ENCODE measurements at places on chromosomes 1 and 21.
A peak's percentile ranks its signal among the peaks of the same experiment; 100 is the strongest.

DNA sequence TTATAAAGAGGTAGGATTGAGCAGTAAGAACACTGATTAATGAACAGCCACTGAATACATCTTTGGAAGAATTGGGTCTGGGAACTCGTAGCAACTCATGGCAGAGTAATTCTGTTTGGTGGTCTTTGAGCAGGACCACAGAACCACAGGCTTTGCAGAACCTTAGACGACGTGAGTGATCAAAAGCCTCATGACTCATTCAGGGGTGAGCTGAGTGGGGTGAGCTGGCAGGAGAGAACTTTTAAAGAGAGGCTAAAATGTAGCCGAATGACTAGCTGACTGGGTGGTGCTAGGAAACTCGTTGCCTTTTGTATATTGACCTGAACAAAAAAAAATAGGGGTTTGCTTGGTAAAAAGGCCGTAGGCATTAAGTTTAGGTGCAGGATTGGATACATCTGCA, 313.8 kb downstream of the TGFB2 start:
- DNase-seq: no peak

- no peak for DNase-seq
Observed at GRCh38 chr1:3373175-3373574, 81.3 kb upstream of the ARHGEF16 start.

DNA sequence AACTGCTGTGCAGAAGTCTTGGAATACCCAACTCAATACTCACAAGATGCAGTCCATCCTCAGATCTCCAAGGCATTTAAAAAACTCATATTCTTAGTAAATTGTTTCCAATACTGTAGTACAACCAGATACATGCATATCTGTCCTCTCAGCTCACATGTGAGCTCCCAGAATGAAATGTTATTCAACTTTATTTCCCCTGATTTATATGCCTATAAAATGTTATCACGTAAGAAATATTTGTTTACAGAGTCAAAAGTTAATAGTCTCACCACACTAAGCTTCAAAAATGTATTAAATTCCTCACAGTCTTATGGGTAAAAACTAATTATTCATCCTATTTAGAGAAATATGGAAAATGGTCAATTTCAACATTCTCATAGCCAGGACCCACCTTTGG, 56.6 kb downstream of the LTN1 start:
- DNase-seq: no peak

DNA sequence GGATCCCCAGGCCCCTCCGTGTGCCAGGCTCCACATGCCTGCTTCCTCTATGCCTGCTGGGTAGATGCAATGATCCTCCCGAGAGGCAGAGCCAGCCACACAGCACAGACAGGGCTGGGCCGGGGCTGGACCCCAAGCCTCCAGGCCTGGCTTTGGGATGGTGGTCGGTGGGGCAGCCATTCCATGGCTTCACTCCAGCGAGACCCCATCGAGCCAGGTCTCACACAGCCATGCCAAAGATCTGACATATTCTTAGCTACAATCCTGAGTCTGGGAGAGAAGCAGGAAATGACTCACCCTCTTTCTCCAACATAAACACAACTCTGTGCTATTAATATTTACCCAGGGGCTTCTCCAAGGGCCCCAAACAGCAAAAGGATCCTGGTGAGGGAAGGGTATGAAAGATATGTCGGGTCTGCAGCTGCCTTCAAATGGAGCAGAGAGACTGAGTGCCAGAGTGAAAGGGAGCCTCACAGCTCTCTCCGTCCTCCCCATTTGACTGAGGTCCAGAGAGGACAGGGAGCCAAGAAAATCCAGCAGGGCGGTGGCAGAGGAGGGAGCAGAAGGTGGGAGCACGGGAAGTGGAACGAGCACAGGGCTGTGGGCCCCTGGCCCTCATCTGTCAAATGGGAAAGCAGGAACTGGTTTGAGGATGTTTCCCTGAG, 639.5 kb downstream of the MATN1 start:
- DNase-seq: no peak

- no peak for DNase-seq
Observed at GRCh38 chr21:31343680-31344480, at the start of gene TIAM1. Gene TIAM1 (minus strand): TSS chr21:31344261. CDS start chr21:31266972, 77,289 bp downstream.

DNA sequence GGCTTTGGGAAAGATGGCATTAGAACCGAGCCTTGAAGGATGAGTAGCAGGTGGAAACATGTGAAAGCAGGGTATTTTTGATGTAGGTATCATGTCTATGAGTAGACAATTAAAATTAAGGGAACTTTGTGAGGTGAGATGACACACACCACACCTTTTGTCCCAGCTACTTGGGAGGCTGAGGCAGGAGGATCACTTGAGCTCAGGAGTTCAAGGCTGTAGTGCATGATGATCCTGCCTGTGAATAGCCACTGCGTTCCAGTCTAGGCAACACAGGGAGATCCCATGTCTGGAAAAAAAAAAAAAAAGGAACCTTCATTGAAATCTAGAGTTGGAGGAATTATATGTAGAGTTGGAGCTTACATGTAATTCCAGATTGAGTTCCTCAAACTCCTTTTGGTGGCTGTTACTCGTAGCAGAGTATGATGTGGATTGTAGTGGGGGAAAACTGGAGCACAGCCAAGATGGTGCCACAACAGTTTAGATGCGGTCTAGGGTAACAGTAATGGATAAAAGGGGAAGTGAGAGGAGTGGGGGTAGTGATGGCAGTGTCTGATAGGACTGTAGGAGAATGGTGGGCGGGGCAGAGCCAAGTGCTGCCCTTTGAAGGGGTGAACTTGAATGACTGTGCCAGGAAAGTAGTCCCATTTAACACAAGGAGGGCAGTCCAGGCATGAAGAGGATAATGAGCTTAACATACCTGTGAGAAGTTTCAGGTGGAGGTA, 17.4 kb downstream of the AK4 start:
- no peak for DNase-seq

DNA sequence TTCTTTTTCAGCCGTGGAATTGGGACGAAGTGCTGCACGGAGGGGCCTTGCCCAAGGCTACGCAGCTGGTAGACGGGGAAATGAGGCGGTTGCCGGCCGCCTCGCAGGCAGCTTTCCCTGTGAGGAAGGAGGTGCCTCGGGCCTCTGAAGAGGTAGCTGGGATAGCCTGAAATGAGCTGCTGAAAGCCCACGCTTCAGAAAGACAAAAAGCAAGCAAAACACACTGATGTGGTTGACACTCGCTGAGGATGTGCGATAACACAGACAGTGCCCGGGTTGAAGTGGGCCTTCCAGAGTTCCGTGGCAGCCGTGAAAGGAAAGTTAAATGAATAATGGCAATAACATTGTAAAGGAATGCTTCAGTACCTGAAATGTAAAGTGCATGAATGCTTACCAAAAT, 47.2 kb downstream of the S1PR1 start:
- DNase-seq: peak; percentile 57
